NCI-H748 treated with DMSO at 0.1 percent for 48 hours (cell line): ENCODE measurements at places on chromosomes 11 and 22.

- no peak for DNase-seq
Measured at GRCh38 chr11:117333917-117334316, 6.3 kb downstream of the CEP164 start.

DNA sequence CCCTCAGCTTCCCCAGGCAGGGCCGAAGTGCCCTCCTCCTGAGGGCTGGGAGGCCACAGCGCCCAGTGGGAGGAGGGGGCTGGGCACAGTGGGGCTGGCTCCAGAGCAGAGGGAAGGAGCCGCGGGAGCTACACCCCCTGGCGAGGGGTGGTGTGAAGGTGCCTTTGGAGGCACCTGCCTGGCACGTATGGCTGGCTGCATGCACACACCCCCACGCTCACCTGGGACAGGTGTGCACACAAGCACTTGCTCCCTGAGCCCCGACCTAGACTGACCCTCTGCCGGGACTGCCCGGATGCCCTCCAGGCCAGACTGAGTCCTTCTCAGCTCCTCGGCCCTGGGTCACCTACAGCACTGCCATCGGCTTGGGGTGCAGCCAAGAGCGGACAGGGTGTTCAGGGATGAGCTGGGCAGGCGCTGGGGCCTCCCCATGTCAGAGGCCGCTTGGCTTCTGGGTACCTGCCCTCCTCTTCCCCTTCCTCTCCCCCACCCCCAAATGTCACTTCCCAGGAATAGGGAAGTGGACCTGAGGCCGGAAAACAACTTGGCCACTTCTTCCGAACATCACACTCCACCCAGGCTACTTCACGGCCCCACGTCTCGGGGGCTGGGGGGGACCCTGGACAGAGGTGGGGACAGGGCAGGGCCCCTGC lies 7.4 kb upstream of the PIM3 start:
- DNase-seq = no peak

- DNase-seq = no peak
Measured at GRCh38 chr11:134471716-134472455, 59.8 kb upstream of the B3GAT1 start.

DNA sequence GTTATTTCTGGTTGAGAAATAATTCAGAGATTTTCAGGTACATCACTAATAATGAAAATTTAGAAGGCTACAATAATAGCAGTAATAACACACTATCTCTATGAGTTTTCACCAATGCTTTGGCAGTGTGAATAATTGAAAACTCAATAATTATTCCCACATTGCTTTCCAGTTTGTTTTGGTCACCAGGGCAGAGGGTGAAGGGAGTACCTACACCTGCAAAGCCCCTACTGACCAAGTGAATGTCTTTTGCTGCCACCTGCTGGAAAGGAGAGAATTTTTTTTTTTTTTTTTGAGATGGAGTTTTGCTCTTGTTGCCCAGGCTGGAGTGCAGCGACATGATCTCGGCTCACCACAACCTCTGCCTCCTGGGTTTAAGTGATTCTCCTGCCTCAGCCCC lies 3.2 kb downstream of the NELL1 start:
- peak; percentile 22 for DNase-seq

DNA sequence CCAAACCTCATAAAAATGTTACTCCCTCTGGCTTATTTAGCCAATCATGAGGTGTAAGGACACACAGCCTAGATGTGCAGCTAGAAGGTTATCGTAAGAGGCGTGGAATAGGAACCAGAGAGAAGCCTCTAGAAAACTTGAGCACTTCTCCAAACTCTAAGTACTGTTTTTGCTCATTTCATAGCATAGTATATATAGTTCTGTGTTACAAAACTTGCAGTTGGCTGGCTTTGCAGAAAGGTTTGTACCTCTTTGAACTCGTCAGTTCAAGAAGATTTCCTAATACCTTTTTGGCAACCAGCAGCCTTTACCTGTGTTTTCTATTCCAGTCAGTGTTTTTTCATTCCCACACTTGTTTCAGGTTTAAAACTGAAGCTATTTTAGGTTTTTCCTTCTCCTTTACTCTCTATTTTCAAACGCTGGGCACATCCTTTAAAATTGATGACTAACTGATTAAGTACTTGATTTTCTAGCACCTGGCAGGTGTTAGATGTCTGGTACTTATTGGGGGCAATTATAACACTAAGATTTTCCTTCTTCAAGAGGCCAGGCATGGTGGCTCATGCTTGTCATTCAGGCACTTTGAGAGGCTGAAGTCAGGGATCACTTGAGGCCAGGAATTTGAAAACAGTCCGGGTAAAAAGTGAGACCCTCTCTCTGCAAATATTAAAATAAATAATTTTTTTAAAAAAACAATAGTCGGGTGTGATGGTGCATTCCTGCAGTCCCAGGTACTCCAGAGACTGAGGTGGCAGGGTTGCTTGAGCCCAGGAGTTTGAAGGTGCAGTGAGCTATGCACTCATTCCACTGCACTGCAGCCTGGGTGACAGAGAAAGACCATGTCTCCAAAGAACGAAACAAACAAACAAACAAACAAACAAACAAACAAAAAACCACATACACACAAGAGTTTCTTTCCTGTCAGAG lies 125.2 kb downstream of the LRRC4C start:
- no peak for DNase-seq

DNA sequence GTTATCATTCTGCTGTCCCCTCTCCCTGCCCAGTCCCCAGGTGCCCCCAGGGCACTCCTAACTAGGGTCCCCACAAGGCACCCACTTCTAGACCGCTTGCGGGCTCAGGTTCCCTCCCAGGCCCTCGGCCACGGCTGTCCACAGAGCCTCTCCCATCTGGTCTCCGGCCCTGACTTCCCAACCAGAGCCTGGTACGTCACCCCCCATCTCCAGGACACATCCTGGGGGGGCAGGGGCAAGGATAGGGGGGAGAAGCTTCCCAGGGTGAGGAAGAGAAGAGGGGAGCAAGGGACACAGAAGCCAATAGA lies 457 bp downstream of the SSTR3 start:
- DNase-seq = no peak

GRCh38 chr11:10925149-10925926 lies 67.5 kb upstream of the ZBED5 start:
- DNase-seq = no peak

DNA sequence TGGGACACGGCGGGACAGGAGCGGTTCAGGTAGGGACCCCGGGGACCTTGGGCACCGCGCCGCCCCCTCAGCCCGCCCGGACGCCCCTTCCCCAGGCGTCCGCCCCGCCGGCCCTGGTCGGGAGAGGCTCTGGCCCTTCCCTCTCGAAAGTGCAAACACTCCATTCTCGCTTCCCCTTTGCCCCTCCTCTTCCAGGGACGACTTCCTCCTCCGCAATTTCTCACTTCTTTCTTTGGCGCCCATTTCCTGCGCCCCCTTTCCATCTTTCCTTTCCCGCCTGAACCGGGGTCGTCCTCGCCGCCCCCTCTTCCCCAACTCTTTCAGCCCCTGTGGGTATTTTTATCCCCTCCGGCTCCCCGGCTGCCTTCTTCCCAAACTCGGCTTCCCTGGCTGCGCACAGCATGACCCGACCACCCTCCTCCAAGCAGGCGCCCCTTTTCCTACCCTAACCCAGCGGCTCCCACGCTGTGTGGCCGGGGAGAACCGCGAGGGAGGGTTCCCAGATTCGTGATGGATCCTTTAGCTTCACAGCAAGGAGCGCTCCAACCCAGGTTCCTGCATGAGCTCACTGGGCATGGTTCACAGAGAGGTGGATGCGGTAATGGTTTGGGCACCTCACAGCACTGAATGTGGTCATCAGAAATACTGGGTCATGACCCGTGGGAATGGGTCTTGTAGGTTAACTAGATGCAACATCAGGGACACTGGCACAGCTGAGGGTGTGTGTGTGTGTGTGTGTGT lies 689 bp downstream of the RAB39A start:
- DNase-seq = peak; percentile 30

DNA sequence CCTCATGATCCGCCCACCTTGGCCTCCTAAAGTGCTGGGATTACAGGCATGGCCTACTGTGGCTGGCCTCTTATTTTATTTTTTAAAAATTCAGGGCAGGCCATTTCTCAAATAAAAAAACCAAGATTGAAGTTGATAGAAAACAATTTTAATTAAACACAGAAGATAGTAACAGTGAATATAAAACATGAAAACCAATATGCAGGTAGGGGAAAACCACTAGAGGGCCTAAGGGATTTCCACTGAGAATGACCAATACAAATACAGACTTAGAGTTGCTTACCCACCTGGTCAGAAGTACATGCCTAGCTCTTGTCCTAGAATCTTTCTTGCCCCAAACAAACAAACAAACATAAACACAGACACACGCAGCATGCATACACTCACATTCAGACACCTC lies 1.7 kb upstream of the RTCB start:
- DNase-seq = no peak

DNA sequence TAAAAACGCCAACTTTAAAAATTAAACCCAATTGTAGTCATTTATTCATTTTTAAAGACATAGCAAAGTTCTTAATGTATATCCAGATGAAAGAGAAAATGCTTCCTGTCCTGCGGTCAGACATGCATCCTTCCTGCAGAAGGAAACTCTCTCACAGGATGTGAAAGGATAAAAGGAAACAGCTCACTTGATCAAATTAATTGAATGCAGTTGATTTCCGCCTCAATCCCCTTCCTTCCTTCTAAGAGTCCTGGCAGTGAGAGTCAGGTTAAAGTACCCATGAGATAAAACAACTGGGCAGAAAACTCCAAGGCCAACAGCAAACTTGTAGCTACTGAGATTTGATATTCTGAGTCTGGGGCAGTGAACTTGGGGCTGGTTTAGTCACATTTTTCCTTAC lies 38.5 kb downstream of the CWC15 start:
- no peak for DNase-seq

DNA sequence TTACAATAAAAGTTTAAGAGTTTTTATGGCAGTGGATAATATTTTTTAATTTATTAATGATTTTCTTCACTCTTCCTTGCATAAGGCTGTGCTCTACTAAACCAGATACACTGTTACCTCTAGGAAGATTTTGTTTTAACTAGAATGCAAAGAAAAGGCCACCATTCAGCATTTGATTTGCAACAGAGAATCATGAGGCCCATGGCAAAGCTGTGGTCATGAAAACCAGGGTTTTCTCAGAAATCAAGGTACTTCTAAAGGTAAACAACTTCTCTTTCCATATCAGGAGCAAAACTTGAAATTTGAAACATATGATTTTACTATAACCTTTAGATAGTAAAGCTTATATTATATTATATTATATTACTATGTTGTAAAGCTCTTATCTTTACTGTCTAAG lies 94.4 kb downstream of the FAM76B start:
- DNase-seq = no peak

DNA sequence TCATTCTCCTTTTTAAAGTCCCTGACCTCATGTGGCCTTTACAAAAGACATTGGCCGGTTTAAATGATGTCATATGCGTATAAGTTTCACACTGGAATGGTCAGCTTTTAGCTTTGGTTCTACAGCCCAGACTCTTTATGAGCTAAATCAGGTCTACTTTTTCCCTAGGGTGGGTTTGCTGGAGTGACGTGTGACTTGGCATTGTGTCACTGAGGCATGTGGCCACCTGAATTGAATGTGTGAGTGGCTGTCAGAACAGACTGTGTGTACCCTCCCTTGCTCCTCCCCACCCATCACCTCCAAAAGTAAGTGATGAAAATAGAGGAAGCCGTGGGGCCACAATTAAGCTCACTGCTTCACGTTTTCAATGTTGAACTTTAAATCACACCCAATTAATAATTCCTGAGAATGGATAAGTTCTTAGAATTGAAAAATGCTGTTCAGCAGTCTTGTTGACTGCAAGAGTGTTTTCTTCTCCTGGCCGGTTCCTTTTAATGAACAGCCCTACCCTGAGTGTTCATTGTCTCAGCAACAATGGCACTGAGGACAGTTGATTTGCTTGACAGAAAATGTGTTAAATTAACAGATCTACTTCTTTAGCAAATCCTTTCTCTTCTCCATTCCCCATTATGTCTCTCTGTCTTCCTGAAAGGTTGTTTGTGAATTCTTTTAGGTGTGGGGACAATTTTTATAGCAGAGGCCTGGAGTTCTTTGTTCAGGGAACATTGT lies 11.3 kb downstream of the CECR2 start:
- no peak for DNase-seq

DNA sequence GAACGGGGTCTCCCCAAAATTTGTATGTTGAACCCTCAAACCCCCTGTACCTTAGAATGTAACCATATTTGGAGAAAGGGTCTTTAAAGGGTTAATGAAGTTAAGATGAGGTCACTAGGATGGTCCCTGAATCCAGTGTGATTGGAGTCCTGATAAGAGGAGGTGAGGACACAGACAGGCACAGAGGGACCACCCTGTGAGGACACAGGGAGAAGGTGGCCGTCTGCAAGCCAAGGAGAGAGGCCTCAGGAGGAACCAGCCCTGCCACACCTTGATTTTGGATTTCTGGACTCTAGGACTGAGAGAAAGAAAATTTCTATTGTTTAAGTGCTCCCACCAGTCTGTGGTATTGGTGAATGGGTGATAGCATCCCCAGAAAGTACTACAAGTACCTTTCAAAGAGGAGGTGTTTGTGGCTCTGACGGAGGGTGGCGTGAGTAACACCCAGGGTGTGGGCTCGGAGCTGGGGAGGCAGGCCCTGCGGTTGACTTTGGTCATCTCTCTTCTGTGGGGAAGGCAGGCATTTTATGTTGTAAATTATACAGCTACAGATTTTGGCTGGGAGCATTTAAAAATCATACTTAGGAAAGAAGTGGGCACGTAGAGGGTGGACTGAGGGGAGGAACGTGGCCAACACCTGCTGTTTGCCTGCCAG lies 13.8 kb downstream of the MRGPRF start:
- DNase-seq = no peak

- DNase-seq = no peak
Measured at GRCh38 chr11:27995083-27995482, 112.9 kb downstream of the KIF18A start.

DNA sequence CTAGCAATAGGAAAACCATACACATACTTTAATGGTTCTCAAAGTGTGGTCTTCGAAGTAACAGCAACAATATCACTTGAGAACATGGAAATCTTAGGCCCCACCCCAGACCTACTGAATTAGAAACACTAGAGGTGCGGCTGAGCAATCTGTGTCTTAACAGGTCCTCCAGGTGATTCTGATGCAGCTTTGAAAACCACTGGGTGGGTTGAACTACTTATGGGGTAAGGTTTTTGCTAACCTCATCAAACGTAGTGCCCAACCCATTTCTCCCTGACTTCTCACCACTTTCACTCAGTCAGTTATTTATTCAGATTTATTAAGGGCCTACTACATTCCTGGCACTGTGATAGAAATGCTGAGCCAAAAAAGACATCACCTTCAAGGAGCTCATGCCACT lies 3.7 kb downstream of the MPZL2 start:
- DNase-seq = no peak

GRCh38 chr11:31780480-31780971 lies 30.6 kb downstream of the PAX6 start:
- DNase-seq = no peak
